NCI-H69 (cell line): ENCODE measurements at places on chromosomes 12 and 14.

GRCh38 chr12:810671-811415 lies 58.5 kb downstream of the WNK1 start:
- DNase-seq: peak; percentile 32

DNA sequence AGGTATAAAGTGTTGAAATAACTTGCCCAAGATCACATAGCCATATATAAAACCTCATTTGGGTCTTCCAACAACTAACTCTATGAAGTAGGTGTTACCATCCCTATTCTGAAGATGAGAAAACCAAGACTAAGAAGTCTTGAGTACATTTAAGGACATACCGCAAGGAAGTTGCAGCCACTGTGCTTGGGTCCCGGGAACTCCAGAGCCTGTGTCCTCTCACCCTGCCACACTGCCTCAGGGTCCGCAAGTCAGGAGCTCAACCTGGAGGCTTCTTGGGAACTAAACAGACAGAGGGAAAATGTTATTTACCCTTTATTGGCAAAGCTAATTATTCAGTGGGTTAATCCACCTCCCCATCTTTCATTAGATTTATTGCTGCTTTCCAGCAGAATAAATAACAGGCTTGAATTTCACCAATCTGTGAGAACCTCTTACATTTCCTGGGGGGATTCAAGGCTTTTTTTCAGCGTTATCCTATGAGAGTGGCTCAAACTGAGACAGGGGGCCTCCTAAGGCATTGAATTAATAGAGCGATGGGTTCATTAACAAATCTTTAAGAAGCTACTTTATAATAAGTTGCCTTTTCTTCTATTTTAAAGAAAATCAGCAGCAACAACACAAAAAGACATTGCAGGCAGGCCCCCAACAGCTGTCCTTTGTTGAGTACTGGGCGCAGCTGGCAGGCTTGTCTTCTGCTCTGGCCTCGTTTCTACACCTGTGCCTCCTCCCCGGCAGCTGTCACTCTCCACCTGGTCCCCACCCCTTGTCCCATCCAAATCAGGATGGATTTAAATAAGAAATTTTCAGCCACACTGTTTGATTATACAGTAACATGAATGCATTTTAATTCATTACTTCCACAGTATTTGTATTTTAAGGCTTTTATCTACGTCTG lies 25.3 kb downstream of the PHLDA1 start:
- DNase-seq: peak; percentile 88

- no peak for DNase-seq
Measured at GRCh38 chr14:91273885-91274273, 29.4 kb upstream of the GPR68 start.

- DNase-seq: peak; percentile 81
Measured at GRCh38 chr14:55448141-55448614, 7.8 kb upstream of the TBPL2 start.

DNA sequence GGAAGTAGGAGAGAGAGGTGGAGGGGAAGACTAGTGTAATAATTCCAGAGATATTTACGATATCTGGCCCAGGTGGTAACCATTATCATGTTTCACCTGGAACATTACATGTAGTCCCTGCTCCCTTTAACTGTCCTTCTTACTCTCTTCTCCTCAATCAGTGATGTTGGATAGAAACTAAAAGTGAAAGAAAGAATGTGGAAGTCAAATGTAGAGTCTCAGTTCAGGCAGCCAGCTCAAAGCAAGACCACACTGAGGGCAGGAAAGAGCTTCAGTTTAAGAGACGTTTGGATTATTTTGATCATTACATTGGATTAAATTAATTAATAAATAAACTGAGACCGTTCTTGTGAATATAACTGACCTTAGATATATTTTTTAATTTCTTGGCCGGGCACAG lies 594.4 kb downstream of the FLRT2 start:
- DNase-seq: no peak

DNA sequence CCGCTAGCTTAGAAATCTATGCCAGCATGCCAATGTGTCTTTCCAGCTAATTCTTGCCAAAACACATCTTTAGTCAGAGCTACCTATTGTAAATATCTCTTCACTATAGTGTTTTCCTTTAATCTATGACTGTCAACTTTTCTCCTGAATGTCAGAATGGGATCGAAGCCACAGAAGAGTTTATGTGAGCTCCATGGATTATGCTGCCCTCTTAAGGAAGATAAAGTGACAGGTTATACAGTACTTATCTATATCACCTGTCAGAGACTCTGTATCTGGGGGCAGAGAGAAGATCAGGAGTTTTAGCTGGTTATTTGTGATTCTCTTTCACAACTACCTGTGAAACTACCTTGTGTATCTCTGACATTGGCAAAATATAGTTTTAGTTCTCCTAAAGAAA lies 204.3 kb upstream of the SEL1L start:
- DNase-seq: peak; percentile 11

- DNase-seq: no peak
Measured at GRCh38 chr14:74619672-74620131, 7.7 kb upstream of the LTBP2 start.

- DNase-seq: peak; percentile 52
Measured at GRCh38 chr14:90503582-90503981, 106.8 kb downstream of the CALM1 start.

DNA sequence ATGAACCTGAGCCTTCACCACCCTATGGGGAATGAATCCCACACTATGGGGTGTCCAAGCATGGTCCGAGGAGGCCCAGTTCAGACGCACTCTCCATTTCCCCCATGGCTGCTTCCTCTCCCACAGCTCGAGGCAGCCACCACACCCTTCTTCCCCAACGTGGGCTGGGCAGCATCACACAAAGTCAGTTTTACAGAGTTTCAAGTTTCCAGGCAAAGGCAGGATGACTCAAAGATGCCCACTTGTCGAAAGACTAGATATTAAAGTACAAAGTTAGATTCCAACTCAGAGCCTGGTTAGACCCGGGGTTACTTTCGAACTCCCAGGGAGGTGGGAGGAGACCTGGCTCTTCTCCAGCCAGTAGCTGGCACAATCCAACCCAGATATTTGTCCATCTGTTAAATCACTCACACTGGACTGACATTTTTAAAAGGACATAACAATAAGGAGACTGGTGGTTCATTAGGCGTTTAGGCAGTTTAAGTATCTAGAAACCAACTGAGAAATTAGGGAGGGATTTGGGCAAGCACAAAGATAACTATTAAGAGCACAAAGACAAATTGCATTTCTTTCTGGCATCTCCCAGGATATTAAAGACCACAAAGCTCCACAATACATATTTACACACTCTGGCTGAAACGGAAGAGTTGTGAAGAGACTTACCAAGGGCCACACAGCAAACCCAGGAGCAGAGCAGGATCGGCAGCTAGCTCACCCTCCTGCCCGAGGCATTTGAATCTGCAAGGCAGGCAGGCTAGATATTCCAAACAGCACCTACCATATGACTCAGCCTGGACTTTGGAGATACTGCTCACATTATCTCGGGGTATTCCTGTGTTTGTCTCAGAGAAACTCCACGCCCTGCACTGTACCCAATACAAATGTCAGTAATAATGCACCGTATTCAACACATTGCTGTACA lies 34.8 kb downstream of the TMCC3 start:
- peak; percentile 65 for DNase-seq

GRCh38 chr12:113333877-113334785 lies 778 bp downstream of the SLC8B1 start:
- no peak for DNase-seq

DNA sequence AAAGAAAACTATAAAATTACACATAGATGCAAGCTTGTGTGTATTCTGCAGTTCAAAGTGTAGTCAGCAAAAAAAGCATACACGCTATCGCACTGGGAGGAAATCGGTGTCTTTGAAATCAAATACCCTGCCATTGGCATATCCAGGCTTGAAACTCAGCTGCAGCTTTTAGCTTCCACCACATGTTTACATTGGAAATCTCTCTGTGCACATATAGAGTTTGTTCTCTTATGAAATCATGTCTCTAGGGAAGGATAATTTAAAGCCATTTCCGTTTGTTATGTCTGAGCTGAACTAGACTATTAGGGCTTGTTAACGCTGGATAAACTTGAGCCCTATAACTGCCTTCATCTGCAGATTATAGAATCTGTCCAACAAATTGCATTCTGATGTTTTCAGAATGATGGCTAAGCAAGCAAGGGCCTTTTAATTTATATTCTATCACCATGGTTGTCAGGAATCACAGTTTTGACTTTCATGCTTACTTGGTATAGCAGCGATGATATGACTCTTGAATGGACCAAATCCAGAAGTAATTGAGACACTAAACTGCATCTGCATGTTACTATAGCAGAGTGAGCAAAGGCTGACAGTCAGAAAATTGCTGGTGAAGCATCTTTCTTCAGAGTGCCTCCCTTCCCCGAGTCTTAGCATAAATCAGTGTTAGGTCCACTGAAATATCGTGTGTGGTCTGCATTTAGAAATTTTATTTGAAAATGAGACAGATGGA lies 442.8 kb downstream of the ZFP36L1 start:
- DNase-seq: peak; percentile 96
